ENCODE measurements at places on chromosomes 13 and 19.

GRCh38 chr19:47372603-47373002 is 23.5 kb downstream of the DHX34 start:
- DNase-seq: no peak

DNA sequence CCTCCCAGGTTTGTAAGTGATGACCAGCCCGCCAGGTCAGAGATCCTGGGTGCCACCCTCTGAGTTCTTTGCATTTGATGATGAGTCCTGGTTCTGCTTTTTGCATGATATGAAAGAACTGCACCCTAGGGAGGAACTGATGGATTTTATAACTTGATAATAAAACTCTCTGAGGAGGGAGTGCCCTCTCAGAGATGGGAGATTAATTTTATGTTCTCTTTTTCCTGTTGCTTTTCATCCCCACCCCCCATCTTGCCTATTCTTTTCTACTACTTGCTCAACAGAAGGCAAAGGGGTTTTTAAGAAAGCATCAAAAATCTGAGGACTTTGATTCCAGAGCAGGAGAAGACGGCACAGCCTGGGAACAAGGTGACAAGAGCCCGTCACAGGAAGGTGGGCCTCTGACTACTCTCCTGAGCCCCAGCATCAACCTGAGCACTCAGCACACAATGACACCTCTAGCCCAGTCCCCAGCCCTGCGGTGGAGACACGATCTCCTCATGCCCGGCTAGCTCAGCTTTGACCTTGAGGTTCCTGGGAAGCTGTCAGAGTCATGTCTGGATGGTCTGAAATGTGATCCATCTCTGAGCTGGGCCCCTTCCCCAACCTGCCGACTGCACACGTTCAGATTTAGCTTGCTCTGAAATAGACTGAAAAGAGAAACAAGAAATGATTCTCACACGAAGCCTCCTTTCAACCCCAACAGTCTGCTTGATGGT is 69.1 kb downstream of the SIAH3 start:
- DNase-seq: no peak

DNA sequence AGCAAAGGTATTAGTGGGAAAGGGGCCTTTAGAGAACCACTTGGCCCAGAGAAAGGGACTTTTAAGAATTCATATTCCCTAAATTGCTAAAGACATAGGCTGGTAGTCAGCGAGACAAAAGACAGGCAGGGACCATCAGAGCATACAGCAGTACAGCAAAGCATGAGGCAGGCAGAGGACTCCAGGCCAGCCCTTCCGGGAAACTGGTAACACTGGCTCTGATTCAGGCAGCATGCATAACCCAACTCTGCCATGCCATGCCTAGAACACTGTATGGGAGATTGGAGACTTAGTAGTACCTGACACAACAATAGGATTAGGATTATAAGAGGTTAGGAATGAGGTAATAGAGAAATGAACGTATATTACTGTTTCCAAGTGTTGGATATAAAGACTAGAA is 34.9 kb downstream of the CAB39L start:
- no peak for DNase-seq

DNA sequence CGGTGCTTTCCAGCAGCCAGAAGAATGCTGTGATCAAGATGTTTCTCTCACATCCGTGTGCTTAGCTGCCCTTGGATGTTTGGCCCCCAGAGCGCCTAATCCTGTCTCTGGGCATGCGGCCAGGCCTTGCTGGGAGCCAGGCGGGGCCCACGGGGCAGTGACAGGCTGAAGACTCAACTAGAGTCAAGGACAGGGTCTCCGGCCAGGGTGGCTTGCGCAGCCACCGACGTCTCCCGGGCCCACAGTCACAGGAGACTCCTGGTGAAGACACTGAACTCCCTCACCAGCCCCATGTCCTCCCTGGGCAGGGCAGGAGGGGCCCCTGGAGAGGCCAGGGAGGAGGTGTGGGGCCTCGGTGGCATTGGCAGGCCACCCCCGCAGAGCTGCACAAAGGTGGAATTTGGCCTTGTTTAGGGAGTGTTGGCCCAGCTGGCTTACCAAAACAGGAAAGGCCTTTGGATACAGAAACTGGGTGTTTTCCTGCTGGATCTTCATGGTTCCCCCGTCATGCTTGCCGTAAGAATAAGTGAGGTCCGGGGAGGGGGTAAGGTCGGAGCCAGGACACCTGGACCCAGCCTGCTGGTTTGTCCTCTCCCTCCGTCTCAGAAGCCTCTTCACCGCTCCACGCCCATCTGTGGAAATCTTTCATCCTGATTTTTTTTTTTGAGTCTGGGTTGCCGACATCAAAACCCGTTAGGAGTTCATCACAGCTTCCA is 10.0 kb upstream of the NDUFS7 start:
- no peak for DNase-seq

DNA sequence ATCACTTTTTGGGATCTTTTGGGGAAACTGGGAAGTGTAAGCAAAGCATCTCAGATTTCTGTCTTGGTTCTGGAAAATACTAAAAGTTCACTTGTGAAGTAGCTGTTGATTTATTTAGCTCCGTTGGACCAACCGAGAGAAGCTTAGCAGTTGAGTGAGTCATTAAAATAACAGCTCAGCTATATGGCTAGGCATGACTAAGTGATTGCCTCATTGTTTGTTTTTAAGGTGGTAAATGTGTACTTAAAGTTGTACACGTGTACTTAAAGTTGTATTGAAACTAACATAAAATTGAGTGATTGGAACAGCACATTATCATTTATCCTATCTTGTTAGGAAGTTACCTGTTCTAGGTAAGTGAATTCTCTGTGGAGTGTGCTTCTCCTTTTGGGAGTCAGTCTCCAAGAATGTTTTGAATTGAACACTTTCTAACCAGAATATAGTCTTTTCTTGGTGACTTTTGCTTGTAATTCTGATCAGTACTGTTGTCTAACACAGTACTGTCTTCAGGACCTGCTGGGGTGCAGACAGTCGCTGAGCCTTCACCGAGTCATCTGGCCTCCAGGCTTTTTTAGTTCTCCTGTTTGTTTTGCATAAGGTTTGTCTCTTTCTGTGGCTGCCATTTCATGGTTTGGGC is 2.9 kb upstream of the DCUN1D2 start:
- DNase-seq: no peak

GRCh38 chr13:85498774-85499173 is 300.4 kb downstream of the SLITRK6 start:
- no peak for DNase-seq

DNA sequence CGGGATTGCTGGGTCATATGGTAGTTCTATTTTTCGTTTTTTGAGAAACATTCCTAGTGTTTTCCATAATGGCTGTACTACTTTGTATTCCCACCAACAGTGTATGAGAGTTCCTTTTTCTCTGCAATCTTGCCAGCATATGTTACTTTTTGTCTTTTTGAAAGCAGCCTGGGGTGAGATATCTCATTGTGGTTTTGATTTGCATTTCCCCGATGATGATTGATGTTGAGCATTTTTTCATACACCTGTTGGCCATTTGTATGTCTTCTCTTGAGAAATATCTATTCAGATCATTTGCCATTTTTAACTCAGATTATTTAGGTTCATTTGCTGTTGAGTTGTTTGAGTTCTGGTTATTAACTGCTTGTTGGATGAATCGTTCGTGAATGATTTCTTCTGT is 18.5 kb upstream of the ATP12A start:
- no peak for DNase-seq

GRCh38 chr19:29105629-29106292 is 107.2 kb downstream of the UQCRFS1 start:
- no peak for DNase-seq

GRCh38 chr13:31638577-31638976 is 100.7 kb upstream of the RXFP2 start:
- DNase-seq: no peak

- no peak for DNase-seq
Measured at GRCh38 chr13:74046431-74046830, 87.8 kb downstream of the KLF12 start.

- no peak for DNase-seq
Measured at GRCh38 chr19:6023085-6023682, 45.2 kb upstream of the RANBP3 start.

- DNase-seq: no peak
Measured at GRCh38 chr13:34867590-34867989, 74.5 kb upstream of the NBEA start.

DNA sequence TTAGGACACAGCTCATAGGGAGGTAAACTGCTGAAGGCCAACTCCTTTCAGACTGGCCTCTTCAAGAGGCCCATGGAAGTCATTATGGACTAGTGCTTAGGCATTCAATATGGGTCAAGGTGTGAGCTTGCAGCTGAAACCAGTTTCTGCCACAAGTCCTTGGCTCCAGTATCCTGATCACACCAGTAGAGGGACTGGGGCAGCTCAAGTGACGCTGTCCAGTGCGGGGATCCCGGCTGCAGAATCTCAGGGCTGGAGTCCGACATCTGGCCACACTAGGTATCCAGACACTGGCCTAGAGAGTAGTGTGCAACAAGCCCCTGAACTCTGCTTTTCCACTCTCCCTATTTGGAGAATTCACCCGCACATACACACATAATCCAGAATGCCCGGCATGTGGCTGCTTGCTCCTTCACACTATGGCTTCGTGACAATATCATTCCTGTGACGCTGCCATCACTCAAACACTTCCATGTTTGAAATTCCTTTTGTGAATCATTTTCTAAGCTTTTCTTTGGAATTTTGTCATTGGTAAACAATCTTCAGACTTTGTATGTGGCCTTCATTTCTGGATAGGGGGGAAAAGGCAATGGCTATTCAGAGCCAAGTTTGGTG is 425.1 kb downstream of the EFNB2 start:
- no peak for DNase-seq

DNA sequence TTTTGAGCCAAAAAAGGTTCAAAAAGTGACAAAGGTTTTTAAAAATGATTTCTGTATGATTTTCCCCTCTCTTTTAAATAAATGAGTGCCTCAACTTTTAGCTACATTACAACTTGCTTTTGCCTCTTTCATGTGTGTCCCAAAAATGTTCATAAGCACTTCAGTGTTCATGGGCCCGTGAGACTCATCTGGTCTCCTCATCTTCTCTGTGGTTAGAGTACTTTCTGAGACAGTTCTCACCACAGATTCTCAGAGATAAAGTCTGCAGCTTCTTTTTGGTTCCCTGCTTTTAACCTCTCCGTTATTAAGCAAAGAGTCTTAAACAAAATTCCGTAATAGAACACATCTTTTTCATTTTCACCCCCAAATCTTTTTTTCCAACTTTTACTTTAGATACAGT is 156.9 kb downstream of the DLEU7 start:
- no peak for DNase-seq

- no peak for DNase-seq
Measured at GRCh38 chr19:45587873-45588272, 3.3 kb upstream of the OPA3 start.

GRCh38 chr19:16232127-16232526 is 34.4 kb downstream of the AP1M1 start:
- DNase-seq: no peak

GRCh38 chr13:80011448-80012212 is 329.3 kb downstream of the SPRY2 start:
- DNase-seq: no peak

DNA sequence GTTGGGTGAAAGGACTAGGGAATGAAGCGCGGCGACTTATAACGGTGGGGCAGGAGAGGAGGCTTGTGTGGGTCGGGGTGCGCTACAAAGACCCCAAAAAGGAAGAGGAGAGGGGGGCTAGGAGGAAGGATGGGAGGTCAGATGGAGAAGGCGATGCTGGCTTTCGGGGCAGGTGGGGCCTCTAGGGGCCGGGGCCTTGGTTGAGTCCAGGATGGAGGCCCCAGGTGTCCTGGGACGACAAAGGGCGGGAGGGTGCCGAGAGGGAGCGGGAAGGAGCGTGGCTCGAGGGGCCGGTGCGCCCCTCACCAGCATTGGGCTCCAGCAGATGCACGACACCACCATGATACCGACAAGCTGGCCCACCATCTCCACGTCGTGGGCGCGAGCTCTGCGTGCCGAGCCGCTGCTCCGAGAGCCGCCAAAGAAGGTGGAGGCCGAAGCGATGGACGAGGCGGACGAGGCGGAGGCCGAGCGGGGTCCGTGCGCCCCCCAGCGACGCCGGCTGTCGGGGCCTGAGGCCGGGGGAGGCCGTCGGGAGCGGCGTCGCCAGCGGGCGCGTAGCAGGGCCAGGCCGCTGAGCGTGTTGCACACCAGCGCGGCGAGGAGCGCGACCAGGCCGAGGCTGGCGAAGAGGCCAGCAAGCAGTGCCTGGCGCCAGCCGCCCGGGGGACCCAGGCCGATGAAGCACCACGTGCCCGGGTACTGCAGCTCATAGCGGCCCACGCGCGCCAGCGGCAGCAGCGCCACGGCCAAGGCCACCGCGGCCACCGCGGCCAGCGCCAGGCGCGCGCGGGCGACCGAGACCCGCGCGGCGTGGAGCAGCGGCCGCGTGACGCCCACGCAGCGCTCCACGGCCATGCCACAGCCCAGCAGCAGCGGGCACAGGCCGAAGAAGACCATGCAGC is 1.8 kb downstream of the PTGER1 start:
- DNase-seq: no peak

DNA sequence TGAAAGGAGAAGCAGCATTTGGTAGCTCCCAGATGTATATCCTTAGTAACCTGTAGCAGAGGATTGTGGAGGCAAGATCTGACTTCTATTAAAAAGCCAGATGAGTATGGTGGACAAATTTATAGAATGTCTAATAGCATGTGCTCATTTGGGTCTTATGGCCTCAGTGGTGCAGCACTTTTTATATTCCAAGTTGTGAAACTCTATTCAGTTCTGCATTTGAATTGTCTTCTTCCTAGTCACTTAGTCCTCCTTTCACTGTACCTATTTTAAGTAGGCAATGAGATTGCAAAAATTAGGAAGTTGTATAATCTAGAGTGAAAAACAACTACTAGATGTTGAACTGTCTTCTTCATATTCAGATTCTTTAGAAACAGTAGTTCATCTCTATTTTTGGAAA is 412.5 kb upstream of the PCDH9 start:
- DNase-seq: no peak

- DNase-seq: no peak
Measured at GRCh38 chr13:65460136-65460535, 1770.0 kb downstream of the PCDH9 start.

DNA sequence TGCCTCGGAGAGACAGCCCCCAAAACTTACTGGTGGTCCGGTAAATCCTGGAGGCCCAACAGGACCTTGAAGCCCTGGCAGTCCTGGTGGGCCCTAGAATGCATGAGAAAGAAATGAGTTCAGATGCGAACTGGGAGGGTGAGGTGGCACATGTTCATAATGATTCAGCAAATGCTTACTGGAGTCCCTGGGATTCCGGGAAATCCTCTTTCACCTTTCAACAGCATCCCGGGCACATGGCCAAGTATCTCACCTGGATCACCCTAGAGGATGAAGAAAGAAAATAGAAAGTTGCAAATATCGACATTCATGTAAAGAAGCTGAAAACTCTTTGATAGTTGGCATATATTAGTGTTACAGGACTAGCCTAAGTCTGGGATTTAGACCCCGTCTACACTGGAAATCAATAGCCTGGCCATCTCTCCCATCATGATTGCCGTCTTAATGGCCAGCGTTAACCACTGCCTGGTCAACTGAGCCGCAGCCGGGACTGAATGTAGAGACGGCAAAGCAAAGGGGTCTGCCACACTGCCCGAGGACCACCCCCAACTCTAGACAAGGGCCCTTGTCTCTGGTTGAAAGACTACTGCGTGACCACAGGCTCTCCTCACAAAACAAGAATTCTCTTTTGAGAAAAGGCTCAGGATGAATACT is 96.9 kb downstream of the COL4A1 start:
- no peak for DNase-seq

GRCh38 chr19:5961969-5962945 is 15.7 kb downstream of the RANBP3 start:
- DNase-seq: no peak
